ENCODE measurements at places on chromosomes 1 and 21.

DNA sequence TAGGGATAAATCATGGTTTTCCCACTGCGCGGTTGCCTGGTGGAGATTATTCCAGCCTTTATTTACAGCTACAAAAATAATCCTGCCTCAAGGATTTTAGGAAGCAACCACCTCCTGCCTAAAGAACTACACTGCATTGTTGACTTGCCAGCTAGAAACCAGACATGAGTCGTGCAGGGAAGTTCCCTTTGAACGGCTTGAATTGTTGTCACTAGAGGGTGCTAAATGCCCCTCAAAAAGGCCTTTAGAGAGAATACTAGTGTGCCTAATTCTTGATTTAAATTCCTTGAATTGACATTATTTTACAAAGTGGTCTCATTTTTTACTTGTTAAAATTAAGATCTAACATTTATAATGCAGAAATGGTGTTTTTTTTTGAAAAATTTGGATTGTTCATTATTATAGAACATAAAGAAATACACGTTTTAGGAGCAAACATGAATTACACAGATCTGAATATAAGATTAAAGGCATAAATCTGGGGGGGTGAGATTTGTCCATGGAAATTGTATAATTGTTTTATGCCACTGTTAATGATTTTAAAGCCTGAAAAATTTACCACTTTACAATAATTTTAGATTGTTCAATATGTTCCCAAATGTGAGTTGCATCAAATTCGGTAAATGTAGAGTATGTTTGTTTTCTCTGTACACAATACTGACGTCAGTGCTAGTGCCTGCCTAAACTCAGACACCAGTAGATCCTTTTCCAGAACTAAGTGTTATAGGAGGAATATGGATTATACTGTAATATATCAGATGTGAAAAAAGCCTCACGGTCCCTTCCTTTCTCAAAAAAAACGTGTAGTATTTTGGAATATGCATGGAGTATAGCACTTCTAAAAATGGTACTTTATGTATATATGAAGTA, 7.6 kb upstream of the ERG start:
- peak; percentile 55 for DNase-seq

DNA sequence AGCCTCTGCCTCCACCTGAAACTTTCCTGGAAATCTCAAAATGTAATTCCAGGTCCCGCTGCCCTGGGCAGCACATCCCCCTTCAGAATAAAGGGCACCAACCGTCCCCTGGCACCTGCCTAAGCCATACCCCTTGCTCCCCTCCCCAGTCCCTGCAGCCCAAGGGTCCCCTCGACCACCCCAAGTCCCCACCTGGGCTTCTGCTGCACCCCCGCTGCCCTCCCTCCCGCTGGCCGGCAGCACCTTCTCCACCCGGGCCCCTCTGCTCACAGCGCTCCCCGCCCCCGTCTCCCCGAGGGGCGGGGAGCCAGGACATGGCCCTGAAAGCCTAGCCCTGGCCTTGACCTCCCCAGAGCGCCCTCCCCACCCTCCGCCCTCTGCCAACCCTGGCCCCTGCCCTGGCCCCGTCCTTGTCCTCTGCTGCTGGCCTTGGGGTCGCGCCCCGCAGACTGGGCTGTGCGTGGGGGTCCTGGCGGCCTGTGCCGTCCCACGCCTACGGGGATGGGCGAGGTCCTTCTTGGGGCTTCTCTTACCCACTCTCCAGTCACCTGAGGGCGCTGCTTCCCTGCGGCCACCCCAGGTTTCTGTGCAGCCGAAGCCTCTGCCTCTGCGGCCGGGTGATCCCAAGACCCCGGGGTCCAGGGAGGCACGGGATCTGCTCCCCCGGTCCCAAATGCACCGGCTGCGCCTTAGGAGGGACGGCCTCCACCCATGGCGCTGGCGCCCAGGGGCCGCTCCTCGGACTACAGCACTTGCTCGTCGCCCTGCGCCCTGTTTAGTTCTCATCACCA, 41.7 kb downstream of the WDR4 start:
- no peak for DNase-seq

- DNase-seq = no peak
These were observed 11.0 kb downstream of the NUDC start for GRCh38 chr1:26932531-26932930.

DNA sequence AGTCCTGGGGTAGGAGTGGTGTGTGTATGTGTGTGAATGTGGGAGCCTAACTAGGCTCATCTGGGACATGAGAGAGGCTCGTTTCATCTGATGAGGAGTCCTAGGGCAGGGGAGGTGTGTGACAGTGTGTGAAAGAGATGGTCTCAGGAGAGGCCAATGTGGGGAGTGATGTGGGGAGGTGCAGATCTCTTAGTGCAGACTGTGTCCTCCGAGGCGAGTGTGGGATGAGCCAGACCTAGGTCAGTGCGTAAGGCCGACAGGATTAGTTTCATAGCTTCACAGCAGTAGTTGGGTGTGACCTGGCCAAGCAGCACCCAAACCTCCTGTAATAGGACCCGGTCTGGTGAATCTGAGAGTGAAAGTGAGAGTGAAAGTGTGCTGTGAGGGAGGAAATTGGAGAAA, 94.7 kb downstream of the LIPI start:
- no peak for DNase-seq

GRCh38 chr1:227909188-227909587, 38.5 kb downstream of the WNT9A start:
- DNase-seq = no peak

- DNase-seq = peak; percentile 47
These were observed 24.1 kb downstream of the TNNT2 start for GRCh38 chr1:201353186-201353940.

GRCh38 chr1:211739671-211740411, 64.4 kb upstream of the NEK2 start:
- no peak for DNase-seq

GRCh38 chr1:221760911-221761310, 19.0 kb upstream of the DUSP10 start:
- DNase-seq = no peak

GRCh38 chr1:110184446-110184845, 25.7 kb upstream of the KCNC4 start:
- no peak for DNase-seq

GRCh38 chr21:33959680-33960079, 44.1 kb upstream of the ATP5PO start:
- DNase-seq = no peak

DNA sequence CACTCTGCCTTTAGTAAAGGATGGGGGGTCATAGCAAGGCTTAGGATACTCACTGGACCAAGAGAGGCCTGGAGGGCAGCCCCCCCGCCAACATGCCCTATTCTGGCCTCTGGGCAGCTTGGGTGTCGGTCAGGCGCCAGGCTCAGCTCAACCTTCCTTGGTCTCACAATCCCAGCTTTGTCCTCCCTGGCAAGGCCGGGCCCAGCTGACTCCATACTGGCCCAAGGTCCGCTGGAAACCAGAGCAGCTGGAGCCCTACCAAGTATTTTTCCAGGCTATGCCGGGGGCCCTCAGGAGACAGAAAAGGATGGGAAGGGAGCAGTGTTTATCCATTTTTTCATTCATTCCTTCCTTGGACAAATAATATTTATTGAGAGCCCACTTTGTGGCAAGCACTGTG, 6.2 kb downstream of the FBXO2 start:
- no peak for DNase-seq

GRCh38 chr21:39690454-39690853, 54.5 kb upstream of the IGSF5 start:
- no peak for DNase-seq

GRCh38 chr1:56418151-56418631, 161.2 kb downstream of the PLPP3 start:
- no peak for DNase-seq

- no peak for DNase-seq
These were observed 10.7 kb upstream of the OTUD7B start for GRCh38 chr1:150021191-150021694.

DNA sequence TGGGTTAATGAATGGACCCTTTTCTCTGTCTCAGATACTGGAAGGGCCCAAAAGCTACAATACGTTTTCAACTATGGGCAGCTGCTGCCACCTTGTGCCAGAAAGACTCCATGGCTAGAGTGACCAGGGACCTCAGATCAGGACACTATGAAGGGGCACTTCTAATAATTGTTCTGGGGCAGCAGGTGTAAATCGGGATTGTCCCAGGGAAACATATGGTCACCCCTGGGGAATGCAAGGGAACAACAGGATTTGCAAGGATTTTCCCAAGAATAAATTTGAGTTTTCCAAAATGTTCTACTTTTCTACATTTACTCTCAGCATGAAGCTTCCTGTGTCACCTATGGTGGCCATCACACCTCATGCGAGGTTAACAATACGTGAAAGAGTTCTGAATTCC, 12.0 kb upstream of the FCAMR start:
- peak; percentile 52 for DNase-seq

- no peak for DNase-seq
These were observed 475.0 kb downstream of the SMYD3 start for GRCh38 chr1:246032031-246032551.

GRCh38 chr1:67256291-67257172, 51.1 kb upstream of the IL12RB2 start:
- no peak for DNase-seq

- DNase-seq = no peak
These were observed 78.8 kb downstream of the GPR161 start for GRCh38 chr1:168057921-168058320.

- DNase-seq = no peak
These were observed 42.7 kb downstream of the SEC16B start for GRCh38 chr1:177927021-177927596.

GRCh38 chr1:59052166-59052590, 244.7 kb upstream of the FGGY start:
- DNase-seq = no peak

DNA sequence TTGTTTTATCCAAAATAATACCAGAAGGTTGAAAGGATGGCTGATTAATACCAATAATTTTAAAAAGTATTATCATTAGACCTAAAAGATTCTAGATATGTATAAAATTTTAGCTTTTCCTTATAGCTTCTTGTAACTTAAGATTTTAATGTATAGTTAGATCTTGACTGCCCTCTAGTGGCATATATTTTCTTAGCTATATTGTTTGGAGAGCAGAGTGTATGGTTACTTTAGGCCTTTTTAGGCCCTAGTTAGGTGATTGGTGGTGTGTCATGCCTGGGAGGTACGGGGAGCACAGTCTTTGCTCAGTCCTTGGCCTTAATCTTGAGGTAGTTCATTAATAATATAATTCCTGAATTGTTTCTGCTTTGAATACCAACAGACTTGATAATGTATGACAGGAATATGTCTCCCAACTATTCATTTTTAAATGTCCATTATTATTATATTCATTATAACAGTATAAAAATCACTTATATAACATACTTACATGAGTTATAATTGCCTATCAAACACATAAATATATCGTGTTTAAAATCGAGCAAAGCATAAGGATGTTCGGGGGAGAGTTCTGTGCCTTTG, 328.4 kb downstream of the ZP4 start:
- peak; percentile 57 for DNase-seq

DNA sequence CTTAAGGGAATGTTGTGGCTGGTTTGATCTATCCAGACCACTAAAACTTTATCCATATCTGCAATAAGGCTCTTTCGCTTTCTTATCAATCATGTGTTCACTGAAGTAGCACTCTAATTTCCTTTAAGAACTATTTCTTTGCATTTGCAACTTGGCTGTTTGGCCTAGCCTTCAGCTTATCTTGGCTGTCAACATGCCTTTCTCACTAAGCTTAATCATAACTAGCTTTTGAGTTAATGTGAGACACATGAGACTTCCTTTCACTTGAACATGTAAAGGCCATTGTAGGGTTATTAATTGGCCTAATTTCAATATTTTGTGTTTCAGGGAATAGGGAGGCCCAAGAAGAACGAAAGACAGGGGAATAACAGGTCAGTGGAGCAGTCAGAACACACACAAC, 124.7 kb downstream of the TNFSF18 start:
- DNase-seq = no peak

- DNase-seq = no peak
These were observed 5.2 kb downstream of the GPR25 start for GRCh38 chr1:200877839-200878551.

- DNase-seq = no peak
These were observed 73.4 kb upstream of the PROX1 start for GRCh38 chr1:213914392-213914791.

DNA sequence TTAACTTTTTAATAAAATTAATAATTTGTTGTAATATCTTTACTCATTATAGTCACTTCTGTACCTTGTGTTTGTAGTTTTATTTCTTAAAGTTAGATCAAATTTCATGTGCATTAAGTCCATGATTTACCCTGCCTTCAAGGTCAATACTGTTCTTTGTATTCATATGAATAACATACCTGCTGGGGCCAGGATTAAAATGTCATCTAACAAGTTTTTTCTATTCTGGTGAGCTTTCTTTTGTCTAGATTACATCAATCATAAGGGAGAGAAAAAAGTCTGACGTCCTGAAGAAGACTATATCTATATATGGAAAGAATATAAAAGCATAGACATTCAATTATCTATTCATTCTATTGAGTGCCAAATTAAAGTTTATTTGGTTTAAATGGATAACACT, 232.6 kb downstream of the COL11A1 start:
- DNase-seq = peak; percentile 23

GRCh38 chr1:62686822-62687221, 1.4 kb downstream of the DOCK7 start:
- DNase-seq = no peak

DNA sequence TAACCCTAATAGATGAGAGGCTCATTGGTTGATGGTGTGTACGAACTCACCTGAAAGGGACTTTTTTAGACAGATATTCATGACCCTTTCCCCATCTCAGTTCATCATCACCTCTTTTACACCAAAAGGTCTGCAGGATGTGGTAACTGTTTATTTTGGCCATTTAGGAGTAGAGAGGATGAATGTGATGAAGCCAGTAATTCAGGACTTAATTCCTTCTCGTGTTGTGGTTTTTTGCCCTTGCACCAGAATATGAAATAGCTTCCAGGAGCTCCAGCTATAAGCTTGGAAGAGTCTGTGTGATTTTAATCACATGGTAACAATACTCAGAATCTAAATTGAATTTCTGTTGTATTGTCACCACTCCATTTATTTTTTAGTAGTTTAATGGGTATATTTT, 189.4 kb upstream of the KCTD3 start:
- DNase-seq = no peak

GRCh38 chr1:246320286-246320685, 186.8 kb downstream of the SMYD3 start:
- no peak for DNase-seq

DNA sequence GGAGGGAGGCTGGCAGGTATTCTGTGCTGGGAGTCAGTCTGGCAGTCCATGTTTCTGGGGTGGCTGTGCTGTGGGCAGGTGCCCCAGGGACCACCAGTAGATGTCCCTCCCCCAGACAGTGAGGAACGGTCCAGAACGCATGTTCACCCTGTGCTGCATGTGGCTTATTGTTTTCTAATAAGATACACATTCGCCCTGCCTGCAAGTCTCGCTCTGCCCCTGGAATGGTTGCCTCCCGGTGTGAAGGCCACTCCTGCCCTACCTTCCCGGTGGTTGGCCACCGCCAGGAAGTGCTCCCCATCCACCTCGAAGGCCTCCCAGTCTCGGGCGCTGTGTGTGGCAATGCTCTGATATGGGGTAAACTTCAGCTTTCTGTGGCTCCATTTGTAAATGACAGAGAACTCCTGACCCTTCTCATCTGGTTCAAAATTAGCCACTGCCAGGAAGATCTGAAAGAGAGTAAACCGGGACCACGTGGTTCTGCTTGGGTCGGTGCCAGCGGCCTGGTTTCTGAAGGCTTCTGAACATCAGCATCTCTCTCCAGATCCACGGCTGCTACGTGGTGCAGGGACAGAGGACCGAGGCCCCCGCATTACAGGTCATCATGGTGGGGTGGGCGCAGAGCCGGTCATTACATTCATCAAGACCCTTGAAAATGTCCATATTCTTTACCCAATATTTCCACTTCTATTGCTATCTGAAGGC, 14.5 kb downstream of the KRTAP10-1 start:
- no peak for DNase-seq
